ENCODE measurements at places on chromosomes 7 and 10.

DNA sequence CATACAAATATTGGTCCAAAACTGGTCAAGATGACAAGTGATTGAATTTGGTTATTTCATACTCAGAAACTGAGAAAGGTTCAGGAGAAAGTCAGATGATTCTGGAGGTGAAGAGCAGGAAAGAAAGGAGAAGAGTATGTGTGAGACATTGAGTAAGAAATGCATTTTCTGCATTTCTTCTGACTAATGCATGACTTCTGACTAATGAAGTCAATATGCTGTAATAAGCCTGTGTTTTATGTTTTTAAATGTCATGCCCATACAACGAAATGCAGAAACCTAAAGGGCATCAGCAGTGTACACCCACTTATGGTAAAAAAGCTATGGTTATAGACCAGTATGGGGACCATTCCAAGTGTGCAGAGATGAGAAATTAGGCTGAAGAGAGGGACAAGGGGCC is 1227.8 kb upstream of the SORCS1 start:
- no peak for DNase-seq

DNA sequence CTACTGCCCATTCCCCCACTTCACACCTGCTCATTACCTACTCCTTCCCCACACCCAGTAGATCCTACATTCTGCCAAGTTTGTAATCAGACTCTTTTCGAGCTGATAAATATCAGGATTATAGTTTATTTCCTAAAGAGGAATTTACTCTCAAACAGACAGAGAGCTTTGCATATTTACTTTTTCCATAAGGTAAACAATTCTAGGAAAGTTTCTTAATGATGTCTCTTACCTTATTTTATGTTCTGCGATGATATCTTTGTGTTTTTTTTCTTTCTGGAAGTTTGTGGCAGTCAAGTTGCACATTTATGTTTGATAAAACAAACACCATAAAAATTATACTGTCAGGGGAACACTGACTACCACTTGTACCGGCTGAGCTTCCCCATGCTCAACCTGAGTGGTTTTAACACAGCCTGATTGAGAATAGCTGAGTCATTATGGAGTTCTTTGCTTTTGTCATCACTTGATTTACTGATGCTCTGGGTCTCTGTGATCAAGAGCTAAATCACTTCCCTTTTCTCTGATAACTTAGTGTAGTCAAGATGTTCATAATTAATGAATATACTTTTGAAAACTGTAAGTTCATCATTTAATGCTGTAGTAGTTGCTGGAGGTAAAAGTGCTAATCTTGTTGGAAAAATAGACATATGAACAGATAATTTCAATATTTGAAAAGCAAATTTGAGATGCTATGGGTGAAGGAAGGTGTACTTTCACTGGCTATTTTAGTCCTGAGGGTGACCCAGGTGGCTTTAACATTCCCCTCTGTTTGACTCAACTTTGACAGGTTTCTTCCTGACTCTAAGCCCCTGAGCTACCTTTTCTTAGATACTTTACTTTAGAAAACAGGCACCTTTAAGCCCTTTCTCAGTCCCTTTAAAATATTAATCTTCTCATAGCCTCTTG is 1034.5 kb upstream of the LRRTM3 start:
- no peak for DNase-seq

DNA sequence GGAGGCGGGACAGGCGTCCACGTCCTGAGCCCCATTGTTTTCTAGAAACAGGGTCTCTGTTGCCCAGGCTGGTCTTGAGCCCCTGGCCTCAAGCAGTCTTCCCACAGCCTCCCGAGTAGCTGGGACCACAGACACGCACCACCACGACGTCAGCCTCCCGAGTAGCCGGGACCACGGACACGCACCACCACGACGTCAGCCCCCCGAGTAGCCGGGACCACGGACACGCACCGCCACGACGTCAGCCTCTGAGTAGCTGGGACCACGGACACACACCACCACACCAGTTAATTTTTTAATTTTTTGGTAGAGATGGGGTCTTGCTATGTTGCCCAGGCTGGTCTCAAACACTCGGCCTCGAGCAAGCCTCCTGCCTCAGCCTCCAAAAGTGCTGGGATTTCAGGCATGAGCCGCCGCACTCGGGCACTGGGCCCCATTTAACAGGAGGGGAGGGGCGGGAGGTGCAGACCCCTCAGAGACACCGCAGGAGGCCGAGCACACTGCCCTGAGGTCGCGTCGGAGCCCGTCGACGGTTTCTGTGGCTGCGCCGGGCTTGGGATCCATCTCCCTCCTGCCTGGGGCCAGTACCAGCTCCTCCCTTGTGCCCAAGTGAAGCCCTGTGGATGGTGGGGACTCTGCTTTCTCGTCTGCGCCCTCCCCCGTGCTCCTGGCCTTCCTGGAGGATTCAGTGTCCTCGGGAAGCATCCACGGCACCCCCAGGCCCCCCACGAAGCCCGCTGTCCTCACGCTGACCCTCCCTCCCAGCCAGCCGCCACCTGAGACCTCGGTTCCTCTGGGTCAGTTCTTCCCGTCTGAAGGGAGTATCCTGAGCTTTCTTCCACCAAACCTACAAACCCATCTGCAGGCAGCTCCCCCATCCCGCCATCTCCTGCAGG is 13.0 kb downstream of the FAM20C start:
- DNase-seq, result no peak

GRCh38 chr7:156275292-156275691 is 365.3 kb upstream of the RNF32 start:
- no peak for DNase-seq

DNA sequence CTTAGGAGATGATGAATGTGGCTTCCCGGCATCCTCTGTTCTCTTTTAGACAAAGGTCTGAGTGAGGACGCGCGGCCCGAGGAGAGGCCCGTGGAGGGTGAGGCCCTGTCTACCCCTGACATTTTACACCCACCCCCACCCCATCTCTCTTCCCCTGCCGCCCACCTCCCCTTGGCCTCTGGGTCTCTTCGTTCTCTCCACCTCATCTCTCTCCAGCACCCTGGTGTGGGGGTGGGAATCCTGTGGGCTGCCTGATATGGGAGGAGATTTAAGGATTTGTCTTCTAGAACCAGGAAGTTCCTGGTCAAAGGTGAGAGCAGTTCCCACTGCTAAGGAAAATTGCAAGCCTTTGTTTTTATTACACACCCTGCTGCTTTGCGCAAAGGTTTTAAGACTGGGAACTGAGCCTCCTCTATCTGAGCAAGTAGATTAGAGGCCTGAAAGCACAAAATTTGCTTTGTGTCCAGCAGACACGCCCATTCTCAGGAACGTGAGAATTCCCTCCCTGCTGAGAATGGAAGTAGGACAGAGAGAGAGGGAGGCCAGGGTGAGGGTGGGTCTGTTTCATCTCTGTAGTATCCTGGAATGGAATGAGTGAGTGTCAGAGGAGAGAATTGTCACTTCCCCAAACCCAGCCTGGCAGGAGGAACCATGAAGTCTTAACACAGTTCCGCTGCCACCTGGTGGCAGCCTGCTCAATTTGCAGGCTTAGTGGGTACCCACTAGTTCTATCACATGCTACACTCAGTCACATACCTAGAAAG is 91.2 kb downstream of the GTF2IRD1 start:
- peak; percentile 28 for DNase-seq

- no peak for DNase-seq
Observed at GRCh38 chr7:97006055-97006815, 882 bp downstream of the DLX6 start.

GRCh38 chr7:102193806-102194205 is 92.9 kb upstream of the SH2B2 start:
- no peak for DNase-seq

GRCh38 chr10:25059990-25060389 is 43.6 kb downstream of the THNSL1 start:
- no peak for DNase-seq

Measured in activated naive CD4-positive, alpha-beta T cell treated with anti-CD3 and anti-CD28 coated beads, Interleukin-2, amount 50 U/mL, for 72 hours (primary cell).